ENCODE measurements at places on chromosomes 7 and 10.

DNA sequence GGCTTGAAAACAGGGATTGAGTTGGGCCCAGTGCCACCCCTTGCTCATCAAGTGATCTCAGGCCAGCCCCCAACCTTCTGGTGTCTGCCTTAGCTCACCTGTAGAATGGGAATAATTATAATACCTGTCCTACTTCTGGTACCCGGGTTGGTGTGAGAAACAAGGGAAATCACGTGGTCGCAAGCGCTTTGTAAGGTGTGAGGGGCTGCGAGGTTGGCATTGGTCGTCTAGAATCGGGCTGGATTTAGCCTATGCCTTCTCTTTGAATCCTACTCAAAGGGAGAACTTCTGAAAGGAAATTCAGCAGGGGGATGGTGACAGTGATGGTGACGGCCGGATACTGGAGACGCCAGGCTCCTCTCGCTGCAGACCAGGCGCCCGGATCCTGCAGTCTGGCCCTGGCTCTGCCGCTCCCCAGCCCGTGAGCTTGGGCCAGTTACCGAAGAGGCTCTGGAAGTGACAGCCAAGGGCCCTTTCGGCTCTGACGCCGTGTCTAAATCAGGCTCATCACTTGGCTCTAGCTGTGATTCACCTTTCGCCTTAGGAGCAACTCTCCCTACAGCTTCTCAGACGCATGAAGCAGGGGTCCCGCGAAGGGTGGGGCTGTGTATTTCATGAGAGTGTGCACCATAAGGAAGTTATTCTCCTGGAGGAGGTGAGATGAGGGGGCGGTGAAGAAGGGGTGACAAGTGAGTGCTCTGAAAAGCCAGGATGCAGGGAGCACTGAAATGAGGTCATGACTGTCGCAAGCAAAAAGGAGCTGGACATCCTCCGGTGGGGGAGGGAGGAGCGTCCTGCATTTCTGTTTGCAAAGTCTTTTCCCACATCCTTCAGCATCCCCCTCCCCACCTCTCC, 4.0 kb upstream of the CREB5 start:
- no peak for DNase-seq

- peak; percentile 85 for DNase-seq
Observed at GRCh38 chr10:123156078-123156477, 1.9 kb downstream of the BUB3 start.

- no peak for DNase-seq
Observed at GRCh38 chr10:76541852-76542251, 1095.8 kb downstream of the KCNMA1 start.

- no peak for DNase-seq
Observed at GRCh38 chr10:100828738-100829096, 83.3 kb downstream of the PAX2 start.

DNA sequence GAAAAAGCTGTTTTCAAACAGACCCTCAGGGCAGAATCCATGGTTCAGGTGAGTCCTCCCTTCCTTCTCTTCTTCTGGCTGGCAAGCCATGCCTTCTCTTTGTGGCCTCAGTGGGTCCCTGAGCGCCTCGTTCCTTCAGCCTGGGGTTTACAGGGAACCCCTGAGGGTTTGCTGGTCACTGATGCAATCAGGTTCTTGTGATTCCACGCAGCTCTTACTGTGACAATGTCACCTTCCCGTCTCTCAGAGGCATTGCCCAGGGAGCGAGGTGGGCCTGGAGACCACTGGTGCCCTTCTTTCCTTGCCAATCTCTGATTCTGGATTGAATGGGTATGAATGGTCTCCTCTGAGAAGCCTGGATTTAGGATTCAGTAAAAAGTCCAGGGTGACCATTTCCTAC, 132.2 kb downstream of the ADARB2 start:
- DNase-seq: no peak

GRCh38 chr10:3478153-3478552, 305.6 kb upstream of the PITRM1 start:
- DNase-seq: no peak

GRCh38 chr10:5034588-5034987, 30.9 kb upstream of the AKR1C2 start:
- no peak for DNase-seq

GRCh38 chr10:60573336-60573735, 183.7 kb upstream of the ANK3 start:
- DNase-seq: peak; percentile 3

DNA sequence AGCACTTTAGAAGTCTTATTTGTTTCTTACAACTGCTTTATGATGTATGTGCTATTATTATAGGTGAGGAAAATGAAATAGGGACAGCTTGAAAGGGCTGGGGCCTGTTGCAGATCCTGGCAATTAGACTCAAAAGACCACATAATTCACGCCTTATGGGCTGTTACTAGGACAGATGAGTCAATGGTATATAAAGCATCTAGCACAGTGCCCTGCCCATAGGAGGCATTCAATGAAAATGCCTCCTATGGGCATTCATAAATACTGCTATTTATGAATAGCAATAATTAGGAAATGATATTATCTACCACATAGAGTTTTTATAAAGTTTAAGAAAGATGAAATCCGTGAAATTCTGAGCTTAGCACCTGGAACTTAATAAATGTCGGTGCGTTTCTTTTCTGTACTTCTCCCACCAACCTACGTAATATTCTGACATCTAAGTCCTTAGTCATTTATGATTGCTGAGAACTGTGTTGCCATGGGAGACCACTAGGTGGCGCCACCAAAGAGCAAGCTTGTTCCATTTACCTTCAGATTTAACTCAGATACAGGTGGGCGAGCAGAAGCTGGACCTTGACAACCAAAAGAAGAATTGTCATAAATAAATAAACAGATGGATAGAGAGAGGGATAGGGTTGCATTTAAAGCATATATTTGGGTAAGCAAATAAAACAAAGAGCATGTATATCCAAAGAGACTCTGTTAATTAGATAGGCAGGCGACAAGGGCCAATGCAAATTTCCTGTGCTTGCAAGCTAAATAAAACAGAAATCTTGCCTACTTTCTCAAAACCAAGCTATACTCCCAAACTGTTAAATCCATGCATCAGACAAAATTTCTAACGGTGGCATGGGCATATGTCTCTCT, 699.9 kb downstream of the INHBA start:
- DNase-seq: peak; percentile 77

DNA sequence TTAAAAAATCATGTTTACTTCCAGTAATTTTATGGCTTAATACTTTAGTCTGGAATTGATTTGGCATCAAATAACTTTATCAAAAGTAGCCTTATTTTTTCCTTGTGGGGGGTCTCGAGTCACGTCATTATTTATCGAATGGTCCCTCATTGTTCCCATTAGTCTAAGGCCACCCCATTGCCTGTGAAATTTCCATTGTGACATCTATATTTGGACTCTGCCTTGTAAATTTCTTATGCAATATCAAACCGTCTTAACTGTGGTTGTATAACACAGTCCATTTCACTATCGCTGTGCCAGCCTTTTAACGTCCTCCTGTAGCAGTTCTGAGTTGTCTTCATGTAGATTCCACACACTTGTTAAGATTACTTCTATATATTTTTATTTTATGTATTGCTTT, 103.9 kb upstream of the RET start:
- DNase-seq: no peak

GRCh38 chr10:109962247-109962646, 38.9 kb upstream of the XPNPEP1 start:
- peak; percentile 16 for DNase-seq

DNA sequence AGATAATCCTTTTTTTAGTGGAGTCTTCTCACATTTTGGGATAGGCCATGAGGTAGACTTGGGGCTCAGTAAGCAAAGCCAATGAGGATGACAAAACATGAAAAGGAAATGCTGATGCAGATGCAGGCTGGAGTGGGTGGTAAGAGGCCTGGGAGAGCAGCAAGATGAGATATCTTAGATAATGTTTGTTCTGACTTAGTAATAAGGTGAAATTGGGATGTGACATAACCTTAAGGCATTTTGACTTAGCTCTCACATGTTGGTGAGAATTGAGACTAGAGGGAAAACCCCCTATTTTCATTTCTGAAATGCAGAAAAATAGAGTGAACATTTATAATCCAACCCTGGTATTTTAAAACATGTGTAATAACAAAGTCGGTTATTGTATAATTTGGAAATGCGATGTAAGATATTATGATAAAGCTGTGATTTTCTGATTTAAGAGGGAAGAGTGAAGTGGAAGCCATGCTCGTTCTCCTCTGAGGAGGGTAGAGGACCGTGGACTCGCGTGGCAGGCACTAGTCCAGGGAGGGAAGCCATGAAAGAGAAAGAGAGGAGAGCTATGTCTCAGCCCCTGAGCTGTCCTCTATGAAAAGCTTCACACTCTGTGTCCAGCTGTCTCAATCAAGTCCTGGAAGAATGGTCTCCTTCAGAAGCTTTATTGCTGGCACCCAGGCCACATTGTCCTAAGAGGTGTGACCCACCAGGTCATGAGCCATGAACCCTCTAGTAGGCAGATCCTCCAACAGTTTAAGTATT, 57.3 kb downstream of the ST7 start:
- DNase-seq: peak; percentile 67

GRCh38 chr7:6831018-6831725, 5.1 kb upstream of the CCZ1B start:
- no peak for DNase-seq

- no peak for DNase-seq
Observed at GRCh38 chr7:135704074-135704473, 23.9 kb downstream of the SLC13A4 start.

DNA sequence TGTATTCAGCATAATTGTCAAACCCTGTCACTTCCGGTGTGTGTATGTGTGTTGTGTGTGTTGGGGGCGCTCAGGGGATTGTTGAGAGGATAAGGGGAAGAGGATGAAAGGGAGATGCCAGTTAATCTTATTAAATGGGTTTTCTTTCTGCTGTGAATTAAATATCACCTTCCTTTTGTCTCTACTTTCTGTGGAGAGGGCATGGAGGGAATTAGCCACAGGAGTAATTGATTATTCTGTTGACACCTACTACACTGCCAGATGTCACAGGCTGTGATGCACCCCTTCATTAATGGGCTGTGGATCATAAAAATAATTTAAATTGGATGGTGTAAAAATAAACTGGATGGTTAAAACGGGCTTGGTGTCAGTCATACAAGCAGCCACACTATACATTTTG, 311.9 kb downstream of the MDFIC start:
- DNase-seq: no peak

GRCh38 chr10:129533281-129533680, 66.2 kb downstream of the MGMT start:
- DNase-seq: no peak

DNA sequence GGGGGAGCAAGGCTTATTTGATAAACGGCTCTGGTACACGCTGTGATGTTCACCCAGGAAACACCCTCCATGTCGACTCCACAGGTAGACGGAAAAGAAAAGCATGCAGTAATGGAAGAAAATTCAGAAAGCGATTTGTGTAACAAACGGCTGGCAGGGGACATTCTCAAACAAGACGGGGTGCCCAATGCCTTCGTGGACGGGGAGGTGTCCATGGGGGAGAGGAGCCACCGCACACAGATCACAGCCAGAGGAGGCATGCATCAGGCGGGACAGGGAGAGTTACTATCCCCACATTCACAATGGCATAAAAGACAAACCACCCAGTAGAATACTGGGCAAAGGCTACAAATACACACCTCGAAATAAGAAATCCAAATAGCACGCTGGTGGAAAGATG, 20.1 kb downstream of the CNPY1 start:
- DNase-seq: no peak

DNA sequence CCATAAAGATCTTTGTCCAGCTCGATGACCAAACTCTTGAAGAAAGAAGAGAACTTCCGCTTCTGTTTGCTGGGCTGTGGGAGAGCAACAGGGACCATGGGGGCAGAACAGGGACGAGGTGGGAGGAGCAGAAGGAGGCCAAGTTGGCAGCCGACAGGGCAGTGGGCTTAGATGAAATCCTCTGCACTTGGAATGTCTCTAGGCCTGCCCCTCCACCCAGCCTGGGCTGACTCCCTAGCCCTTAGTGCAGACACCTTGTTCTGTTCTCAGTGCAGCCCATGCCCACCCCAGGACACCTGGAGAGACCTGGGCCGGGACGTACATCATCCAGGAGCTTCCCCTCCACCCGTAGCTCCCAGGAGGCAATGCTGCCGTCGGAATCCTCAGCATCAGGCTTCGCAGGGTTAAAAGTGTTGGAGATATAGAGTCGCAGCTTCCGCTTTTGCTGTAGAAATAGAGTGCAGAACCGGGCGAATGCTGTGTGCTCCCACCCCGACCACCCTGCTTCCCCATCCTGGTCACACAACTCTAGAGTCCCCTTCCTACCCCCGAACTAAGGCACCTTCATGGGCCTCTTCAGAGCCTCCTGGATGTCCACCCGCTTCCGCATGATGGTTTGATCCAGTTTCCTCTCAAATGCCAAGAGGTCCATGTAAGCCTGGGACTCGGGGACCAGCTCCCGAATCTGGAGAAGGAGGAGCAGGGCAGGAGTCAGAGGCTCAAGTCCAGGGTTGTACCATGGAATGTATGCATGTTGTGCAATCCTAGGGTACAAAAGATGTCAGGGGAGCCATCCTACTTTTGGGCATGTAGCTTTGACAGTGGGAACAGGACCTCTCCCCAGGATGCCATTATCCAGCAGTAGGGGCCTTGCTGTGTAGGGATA, 6.1 kb downstream of the SMARCD3 start:
- no peak for DNase-seq

- DNase-seq: no peak
Observed at GRCh38 chr7:150451097-150451793, 815 bp downstream of the GIMAP8 start.

DNA sequence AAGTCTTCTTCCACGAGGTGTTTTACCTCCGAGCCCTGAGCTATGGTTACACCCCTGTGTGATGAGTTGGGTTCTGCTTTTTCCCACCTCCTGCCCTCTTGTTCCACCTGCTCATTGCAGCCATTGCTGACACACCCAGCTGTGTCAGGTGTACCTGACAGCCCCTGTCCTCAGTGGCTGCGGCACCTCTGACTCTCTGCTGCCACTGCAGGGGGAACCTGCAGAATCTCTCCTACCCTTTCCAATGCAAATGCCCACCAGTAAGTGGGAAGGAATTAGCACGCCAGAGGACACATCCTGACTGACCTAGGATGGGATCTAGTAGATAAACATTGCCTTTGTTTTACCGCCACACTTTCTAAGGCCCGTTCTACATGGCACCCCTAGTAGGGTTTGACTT, 600.9 kb upstream of the MKI67 start:
- no peak for DNase-seq

DNA sequence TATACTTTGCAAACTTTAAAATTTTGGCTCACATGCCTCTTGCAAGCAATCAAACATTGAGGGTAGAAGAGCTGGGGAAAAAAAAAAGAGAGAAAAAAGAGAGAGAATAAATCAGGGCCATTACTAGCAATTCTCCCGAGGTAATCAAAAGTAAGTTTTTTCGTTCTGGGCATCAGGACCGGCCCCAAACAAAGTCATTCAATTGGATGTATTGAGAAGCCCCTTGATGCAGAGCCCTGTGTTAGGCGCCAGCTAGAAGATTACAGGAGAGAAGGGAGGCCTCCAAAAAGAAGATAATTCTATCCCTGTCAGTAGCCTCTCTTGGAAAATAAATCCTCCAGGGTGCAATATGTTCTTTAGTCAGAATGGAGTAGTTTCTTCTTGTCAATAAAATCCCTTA, 2.2 kb upstream of the CTNNA3 start:
- no peak for DNase-seq

Measured in cardiac fibroblast (primary cell).